ENCODE measurements at places on chromosomes 3 and 15.
A peak's percentile ranks its signal among the peaks of the same experiment; 100 is the strongest.

- peaks cover 38% of the 10 kb centered on the region for H3K27me3 ChIP-seq
- H3K27ac ChIP-seq, result no peak overlapping the region
- H3K4me1 ChIP-seq, result peaks cover 10% of the 10 kb centered on the region
- no peak overlapping the region for H3K4me3 ChIP-seq
Observed at GRCh38 chr3:143084856-143085731, 34.5 kb upstream of the CHST2 start.

GRCh38 chr15:90844696-90845095 lies 23.7 kb upstream of the FURIN start:
- no peaks in the 10 kb centered on the region for H3K4me1 ChIP-seq
- no peak for DNase-seq
- H3K4me3 ChIP-seq, result no peak overlapping the region
- H3K36me3 ChIP-seq, result peaks cover 4% of the 10 kb centered on the region
- H3K27ac ChIP-seq, result peak overlapping the region; percentile 57

- H3K27ac ChIP-seq, result no peak overlapping the region
- no peaks in the 10 kb centered on the region for H3K4me1 ChIP-seq
- H3K27me3 ChIP-seq, result no peaks in the 10 kb centered on the region
- no peaks in the 10 kb centered on the region for H3K36me3 ChIP-seq
- DNase-seq, result no peak
- no peak overlapping the region for H3K4me3 ChIP-seq
Observed at GRCh38 chr3:178195824-178196223, 340.4 kb upstream of the KCNMB2 start.

DNA sequence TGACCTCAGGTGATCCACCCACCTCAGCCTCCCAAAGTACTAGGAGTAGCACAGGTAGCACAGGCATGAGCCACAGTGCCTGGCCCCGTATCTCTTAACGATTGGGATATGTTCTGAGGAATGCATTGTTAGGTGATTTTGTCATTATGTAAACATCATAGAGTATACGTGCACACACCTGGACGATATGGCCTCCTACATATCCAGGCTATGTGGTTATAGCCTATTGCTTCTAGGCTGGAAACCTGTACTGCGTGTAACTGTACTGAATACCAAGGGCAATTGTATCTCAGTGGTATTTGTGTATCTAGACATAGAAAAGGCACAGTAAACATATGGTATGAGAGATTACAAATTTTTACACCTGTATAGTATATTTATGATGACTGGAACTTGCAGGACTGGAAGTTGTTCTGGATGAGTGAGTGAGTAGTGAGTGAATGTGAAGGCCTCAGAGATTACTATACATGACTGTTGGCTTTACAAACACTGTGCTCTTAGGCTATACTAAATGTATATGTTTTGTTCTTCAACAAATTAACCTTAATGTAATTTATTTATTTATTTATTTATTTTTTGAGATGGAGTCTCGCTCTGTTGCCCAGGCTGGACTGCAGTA lies 120.7 kb downstream of the MBNL1 start:
- peaks cover 19% of the 10 kb centered on the region for H3K36me3 ChIP-seq
- DNase-seq, result no peak

- no peaks in the 10 kb centered on the region for H3K27me3 ChIP-seq
- H3K4me1 ChIP-seq, result peaks cover 44% of the 10 kb centered on the region
- no peak for DNase-seq
- H3K4me3 ChIP-seq, result no peak overlapping the region
- peak overlapping the region; percentile 27 for H3K27ac ChIP-seq
Observed at GRCh38 chr3:43503067-43503728, 118.6 kb downstream of the ANO10 start.

DNA sequence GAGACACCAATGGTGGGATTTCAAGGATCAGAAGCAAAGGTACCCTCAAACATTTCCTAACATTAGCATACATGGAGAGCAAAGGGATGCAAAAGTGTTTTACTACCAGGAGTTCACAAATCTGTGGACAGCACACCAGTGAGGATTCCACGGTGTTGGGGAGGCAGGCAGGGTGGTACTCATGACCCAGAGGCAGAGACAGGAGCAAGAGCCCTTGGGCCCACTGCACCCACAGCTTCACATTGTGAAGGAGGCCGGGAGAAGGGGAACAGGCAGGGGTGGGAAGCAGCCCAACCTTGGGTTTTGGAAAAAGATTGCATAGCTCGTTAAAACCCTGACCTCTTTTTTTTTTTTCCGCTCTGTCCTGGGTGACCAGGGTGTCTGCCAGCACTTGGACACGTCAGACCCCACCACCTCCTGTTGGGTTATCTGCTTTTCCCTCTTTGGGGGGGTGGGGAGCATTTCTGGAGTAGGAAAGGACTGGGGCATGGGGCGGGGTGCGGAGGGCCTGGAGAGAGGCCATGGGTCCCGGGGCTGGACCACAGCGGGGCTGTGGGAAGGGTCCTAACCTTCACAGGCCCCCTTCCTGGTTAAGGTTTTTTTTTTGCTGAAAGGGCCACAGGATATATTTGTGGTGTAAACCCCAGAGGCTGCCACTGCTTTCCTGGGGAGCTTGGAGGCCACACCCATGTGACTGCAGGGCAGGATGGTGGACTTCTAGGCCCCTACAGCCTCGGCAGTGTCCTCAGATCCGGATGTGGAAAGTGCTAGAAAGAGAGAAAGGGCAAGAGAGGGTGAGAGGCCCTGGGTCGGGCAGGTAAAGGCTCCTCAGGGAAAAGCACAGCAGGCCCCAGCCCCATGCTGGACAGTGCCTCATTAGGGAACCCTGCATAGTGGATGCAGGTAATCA lies 12.5 kb downstream of the SH2D7 start:
- H3K4me1 ChIP-seq, result peaks cover 55% of the 10 kb centered on the region
- peak overlapping the region; percentile 65 for H3K4me3 ChIP-seq
- H3K36me3 ChIP-seq, result peaks cover 9% of the 10 kb centered on the region
- DNase-seq, result no peak

DNA sequence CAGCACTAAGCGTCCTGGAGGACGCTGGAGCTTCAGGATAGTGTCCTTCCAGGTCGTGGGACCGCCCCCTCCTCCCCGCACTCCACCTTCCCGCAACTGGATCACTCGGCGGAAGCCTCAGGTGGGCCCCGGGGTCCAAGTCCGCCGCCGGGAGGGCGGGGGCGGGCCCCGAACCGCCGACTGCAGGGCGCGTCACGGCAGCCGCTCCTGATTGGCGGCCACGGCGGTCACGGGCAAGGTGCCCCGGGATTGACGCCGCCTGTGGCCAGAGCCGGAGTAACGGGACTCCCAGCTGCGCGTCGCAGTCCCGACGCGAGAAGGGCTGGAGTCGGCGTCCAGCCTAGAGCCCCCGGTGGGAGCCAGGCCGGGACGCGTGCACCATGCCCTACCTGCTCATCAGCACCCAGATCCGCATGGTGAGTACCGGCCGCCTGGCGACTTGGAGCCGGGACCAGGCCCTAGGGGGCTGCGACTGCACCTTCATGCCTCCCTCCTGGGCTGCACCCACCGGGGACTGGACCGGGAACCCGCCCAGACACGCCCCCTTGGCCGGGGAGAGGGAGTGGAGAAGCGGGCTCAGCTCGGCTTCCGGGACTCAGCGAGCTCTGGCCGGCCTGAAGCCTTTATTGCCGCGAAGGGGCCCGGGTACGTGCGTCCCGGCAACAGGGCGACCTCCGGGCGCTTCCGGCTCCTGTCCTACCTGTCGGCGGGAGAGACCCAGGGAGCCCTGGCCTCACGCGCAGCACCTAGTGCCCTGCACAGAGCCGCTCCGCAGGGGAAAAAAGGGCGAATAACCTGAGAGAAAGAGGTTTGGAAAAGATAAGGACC lies at the start of gene GCHFR:
Gene GCHFR (plus strand): TSS at position 268 of the 828 bp plus-strand sequence. CDS start 113 bp downstream, at position 381.
- no peaks in the 10 kb centered on the region for H3K27me3 ChIP-seq
- H3K27ac ChIP-seq, result peak within 1 kb of the TSS; percentile 81
- H3K4me3 ChIP-seq, result peak within 1 kb of the TSS; percentile 69
- H3K36me3 ChIP-seq, result peaks cover 14% of the 10 kb centered on the region
- peak; percentile 33 for DNase-seq
- peaks cover 31% of the 10 kb centered on the region for H3K4me1 ChIP-seq

DNA sequence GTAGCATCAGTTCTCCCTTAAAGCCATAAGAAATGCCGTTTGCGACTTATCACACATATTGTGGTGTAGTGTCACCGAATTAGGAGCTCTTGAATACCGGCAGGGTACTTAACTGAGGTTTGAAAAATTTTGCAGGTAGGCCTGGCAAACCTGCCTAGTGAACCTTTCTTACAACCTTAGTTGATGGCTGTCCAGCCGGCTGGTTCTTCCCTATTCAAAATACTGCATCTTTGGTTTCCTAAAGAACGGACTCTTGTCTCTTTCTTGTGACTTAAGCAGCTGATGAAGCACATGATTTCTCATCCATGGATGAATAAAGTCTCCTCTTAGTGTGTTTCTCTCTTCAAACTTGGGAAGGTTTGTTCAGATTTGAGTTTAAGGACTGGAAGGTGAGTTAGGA lies 1.5 kb downstream of the RAB7A start:
- DNase-seq, result no peak
- H3K27me3 ChIP-seq, result no peaks in the 10 kb centered on the region
- H3K27ac ChIP-seq, result peak overlapping the region; percentile 92
- H3K4me3 ChIP-seq, result peak overlapping the region; percentile 92
- H3K4me1 ChIP-seq, result peaks cover 65% of the 10 kb centered on the region

- no peak for DNase-seq
- H3K36me3 ChIP-seq, result no peaks in the 10 kb centered on the region
- H3K27ac ChIP-seq, result no peak overlapping the region
- no peaks in the 10 kb centered on the region for H3K4me1 ChIP-seq
Observed at GRCh38 chr3:45273681-45274515, 47.8 kb upstream of the TMEM158 start.

- DNase-seq, result no peak
- no peaks in the 10 kb centered on the region for H3K27me3 ChIP-seq
Observed at GRCh38 chr15:68400066-68400456, 31.9 kb downstream of the ITGA11 start.

GRCh38 chr3:148214705-148215104 lies 483.0 kb upstream of the AGTR1 start:
- H3K27ac ChIP-seq, result no peak overlapping the region
- no peaks in the 10 kb centered on the region for H3K4me1 ChIP-seq
- DNase-seq, result no peak
- no peak overlapping the region for H3K4me3 ChIP-seq
- H3K27me3 ChIP-seq, result no peaks in the 10 kb centered on the region

DNA sequence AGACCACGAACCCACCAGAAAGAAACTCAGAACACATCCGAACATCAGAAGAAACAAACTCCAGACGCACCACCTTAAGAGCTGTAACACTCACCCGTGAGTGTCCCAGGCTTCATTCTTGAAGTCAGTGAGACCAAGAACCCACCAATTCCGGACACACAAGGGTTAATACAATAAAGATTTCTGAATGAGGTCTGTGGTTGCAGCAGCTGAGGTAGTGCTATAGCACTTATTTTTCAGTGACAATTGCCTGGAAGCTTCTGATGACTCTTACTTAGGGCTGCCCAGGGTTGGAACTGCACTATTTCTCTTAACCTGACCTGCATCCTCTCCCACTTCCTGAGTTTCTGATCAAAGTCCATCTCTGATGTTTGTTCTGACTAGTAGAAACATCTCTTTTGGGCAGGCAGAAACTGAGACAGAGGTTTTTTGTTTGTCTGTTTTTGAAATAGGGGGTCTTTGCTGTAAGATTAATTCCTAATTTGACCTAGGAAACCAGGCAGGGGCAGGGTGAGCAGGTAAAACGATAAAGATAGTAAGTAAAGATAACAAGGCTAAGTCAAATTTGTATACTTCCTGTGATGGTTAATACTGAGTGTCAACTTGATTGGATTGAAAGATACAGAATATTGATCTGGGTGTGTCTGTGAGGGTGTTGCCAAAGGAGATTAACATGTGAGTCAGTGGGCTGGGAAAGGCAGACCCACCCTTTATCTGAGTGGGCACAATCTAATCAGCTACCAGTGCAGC lies 169.1 kb downstream of the GAP43 start:
- H3K27me3 ChIP-seq, result peaks cover 2% of the 10 kb centered on the region
- H3K4me1 ChIP-seq, result peaks cover 14% of the 10 kb centered on the region
- DNase-seq, result no peak
- H3K36me3 ChIP-seq, result peaks cover 2% of the 10 kb centered on the region
- peak overlapping the region; percentile 54 for H3K27ac ChIP-seq

GRCh38 chr15:63362196-63362595 lies 19.4 kb downstream of the CA12 start:
- no peak overlapping the region for H3K27ac ChIP-seq
- H3K4me3 ChIP-seq, result no peak overlapping the region
- no peak for DNase-seq
- peaks cover 46% of the 10 kb centered on the region for H3K27me3 ChIP-seq
- H3K4me1 ChIP-seq, result no peaks in the 10 kb centered on the region

GRCh38 chr15:86001200-86001599 lies 78.5 kb upstream of the AGBL1 start:
- no peak for DNase-seq
- H3K27me3 ChIP-seq, result peaks cover 42% of the 10 kb centered on the region
- H3K4me1 ChIP-seq, result no peaks in the 10 kb centered on the region

- no peaks in the 10 kb centered on the region for H3K4me1 ChIP-seq
- no peaks in the 10 kb centered on the region for H3K36me3 ChIP-seq
- H3K27ac ChIP-seq, result no peak within 1 kb of the TSS
- DNase-seq, result no peak
- peaks cover 69% of the 10 kb centered on the region for H3K27me3 ChIP-seq
Observed at GRCh38 chr3:133038089-133038730, at the start of gene TMEM108. TSS of gene TMEM108 (plus strand) at chr3:133038391.

DNA sequence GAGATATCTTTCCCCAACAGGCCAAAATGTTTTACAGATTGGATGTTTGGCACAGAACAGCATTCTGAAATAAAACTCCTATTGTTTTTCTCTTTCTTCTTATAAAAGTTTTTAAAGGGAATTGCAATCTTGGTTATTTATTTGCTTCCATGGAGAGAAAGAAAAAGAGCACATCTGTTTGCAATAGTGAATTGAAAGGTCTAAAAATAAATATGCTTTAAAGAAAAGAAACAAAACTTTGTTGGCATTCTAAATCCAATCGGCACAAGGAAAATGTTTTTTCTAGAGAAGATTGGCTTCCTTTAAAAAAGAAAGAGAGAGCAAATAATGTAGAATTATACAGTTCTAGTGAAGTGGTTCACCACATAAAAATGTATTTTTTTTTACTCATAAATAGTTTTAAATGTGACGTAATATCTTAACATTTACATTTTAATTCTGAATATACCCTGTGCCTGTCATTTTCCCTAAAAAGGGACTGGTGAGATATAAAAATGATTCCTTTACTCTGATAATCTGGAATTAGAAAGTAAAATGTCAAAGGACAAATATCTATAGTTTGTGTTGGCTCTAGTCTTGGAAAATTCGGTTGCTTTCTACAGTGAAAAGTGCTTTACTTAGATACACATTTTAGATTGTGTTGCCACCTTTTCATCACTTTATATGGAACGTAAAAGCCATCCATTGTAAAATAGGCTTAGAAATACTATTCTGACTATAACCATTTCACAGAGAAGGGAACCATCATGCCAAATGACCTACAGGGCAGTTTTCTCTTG lies 257.4 kb upstream of the CBLB start:
- H3K4me1 ChIP-seq, result no peaks in the 10 kb centered on the region
- no peak overlapping the region for H3K4me3 ChIP-seq

DNA sequence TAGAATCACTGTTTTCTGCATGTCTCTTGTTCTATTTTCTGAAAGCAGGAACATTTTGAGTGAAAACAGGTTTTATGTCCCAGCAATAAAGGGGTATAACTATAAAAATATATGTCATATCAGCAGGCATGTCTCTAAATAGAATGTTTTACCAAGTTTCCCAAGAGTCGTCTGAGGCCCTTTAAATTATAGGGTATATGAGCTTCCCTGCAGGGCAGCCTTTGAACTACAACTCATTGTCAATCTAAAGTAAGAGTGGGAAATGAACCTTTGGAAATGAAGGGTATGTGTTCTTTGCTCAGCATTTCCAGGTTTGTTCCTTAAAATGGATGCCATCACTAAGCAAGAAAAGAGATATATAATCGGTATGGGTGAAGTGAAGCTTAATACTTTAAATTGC lies 138.6 kb downstream of the LSAMP start:
- no peaks in the 10 kb centered on the region for H3K4me1 ChIP-seq
- no peak for DNase-seq
- no peak overlapping the region for H3K27ac ChIP-seq
- no peaks in the 10 kb centered on the region for H3K36me3 ChIP-seq
